ENCODE measurements at places on chromosomes 16 and 17.
A peak's percentile ranks its signal among the peaks of the same experiment; 100 is the strongest.

- no peak for DNase-seq
Measured at GRCh38 chr16:4944333-4945281, 7.7 kb upstream of the PPL start.

DNA sequence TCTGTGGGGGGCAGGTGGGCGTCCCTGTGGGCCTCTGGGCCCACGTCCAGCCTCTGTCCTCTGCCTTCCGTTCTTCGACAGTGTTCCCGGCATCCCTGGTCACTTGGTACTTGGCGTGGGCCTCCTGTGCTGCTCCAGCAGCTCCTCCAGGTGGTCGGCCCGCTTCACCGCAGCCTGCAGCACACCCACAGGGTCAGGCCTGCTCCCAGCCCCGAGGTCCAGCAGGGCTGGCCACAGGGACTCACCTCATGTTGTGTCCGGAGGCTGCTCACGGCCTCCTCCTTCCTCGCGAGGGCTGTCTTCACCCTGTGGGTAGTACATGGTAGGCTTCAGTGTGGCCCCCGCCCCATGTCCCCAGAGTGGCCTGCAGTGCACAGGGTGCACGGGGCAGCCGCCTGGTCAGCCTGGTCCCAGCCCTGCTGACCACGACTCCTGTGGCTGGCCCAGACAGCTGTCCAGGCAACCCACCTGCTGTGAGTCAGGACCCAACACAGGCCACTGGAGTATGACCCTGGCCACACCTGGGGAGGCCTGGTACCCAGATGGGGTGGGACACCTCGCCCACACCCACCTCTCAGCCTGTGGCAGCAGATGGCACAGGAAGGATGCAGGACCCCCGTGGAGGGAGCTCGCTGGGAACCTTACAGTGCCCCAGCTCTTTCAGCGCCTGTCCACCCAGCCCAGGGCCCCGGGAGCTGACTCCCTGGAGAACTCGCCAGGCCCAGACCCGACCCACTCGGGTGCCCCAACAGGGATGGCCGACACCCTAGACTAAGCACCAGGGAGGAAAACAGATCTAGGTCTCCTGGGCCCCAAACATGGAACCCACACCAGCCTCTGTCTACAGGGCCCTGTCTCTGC lies 23.9 kb upstream of the AATK start:
- no peak for DNase-seq

- DNase-seq, result no peak
Measured at GRCh38 chr16:8958344-8959167, 5.2 kb downstream of the USP7 start.

DNA sequence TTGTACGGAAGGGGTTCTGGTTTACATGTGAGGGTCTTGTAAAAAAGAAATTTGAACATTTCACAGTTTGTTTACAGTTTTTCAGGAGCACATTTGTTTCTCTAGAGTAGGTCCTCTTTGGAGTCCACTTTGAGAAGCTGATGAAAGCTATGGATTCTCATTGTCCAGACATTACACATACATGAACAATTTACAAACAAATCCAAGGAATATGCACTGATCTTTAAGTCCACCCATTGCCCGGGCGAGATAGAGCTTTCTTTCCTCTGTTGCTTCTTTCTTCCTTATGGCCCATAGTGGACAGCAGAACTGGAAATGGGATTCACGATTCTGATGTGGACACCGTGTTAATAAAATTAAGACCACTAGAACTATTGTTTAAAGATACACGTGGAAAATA lies 1.9 kb downstream of the DCAF7 start:
- no peak for DNase-seq

GRCh38 chr17:81867170-81867990 lies 3.8 kb downstream of the ARHGDIA start:
- DNase-seq, result peak; percentile 10

DNA sequence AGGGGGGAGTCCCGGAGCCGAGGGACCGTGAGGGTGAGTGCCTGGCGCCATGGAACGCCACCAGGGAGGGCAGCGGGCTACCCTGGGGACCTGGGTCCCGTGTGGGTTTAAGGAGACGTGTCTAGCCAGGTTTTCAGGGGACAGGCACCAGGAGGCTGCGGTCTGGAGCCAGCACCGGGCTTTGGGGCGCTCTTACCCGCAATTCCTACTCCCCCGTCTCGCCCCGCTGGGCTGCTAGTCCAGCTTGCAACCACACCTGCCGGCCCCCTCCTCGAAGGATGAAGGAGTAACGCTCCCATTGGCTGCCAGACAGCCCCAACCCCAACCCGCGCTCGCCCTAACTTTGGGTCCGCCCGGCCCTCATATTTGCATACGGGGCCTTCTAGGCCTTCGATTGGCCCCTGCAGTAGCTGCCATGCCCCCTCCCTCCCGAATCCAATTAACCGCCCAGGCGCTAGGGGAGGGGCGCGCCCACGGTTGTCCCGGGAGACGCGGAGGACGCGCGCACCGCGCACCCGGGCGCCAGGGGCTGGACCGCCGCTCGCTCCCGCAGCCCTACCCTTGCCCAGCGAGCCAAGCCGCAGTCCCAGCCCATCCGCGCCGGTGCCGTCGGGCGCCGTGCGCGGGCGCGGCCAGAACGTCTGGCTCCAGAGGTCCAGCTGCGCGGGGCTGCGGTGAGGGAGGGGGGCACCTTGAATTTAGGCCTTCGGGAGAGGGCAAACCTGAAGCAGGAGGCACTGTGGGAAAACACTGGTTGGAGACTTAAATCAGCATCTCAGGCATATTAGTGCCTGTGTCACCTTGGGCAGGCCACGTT lies at the start of gene TTLL6:
TTLL6 (minus strand) TSS at position 456 of the 817 bp plus-strand sequence; CDS start at position 299, 157 bp downstream.
- DNase-seq, result peak; percentile 79

GRCh38 chr16:85317704-85318103 lies 205.4 kb upstream of the CIBAR2 start:
- DNase-seq, result no peak

GRCh38 chr17:537133-537532 lies 177.5 kb downstream of the VPS53 start:
- no peak for DNase-seq

GRCh38 chr17:43171586-43172487 lies 823 bp downstream of the NBR1 start:
- no peak for DNase-seq

DNA sequence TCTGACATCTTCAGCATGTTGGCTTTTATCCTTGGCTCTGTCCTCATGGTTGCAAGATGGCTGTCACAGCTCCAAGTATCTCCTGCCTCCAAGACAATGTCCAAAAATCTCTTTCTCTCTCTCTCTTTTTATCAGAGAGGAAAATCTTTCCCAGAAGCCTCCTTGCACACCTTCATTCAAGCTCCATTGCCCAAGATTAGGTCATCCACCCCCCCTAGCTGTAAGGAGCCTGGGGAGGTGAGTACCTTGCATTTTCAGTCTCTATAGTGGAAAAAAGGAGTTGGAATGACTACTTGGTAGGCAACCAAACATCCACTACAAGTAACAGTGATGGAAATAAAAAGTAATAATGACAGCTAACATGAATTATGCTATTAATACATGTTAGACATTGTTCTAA lies 22.0 kb upstream of the NSMCE1 start:
- DNase-seq, result no peak

DNA sequence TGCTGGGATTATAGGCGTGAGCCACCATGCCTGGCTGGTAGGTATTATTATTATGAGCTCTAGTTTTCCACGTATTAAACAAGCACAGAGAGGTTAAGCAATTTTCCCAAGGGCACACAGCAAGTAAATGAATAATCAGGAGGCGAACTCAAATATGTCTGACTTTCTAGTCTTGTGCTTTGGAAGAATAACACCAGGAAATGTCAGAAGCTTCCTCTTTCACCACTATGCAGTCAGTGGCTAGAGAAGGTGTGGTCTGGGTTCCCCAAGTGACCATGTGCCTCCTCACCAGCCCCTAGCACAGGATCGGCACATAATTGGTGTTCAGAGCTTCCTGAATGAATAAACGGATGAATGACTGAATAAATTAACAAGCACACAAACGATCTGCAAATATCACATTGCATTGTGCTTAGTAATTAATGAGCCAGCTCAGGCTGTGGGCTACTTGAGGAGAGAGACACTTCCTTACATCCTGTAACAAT lies 21.6 kb upstream of the SCNN1B start:
- DNase-seq, result no peak

DNA sequence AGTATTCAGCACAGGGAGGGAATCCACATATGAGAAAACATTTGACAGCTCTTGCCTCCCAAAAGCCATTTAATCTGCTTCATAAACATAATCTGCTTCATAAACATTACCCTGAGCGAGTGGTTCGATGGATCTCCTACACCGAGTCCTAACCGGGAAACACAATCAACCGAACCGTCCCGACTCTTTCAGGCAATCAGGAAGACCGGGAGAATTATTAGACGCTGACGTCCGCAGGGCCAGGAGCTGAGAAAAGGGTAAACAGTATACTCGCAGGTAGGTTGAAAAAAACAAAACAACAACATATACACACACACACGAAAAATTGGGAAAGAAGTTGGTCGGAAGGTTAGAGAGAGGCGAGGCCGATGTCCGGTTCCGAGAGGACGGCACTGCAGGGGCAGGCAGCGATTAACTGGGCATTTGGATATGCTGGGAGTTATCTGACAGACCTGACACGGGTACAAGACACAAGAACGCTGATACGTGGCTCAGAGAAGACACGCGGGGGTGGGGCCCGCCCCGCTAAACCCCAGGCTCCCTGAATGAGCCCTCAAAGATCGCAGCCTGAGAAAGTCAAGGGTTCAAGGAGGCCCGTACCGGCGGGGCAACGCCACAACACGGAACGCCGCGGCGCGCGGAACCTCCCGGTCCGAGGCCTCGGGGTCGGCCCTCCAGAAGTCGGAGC lies 585 bp downstream of the AP1G1 start:
- no peak for DNase-seq

GRCh38 chr16:2048116-2048543 lies 345 bp downstream of the TSC2 start:
- DNase-seq, result no peak

- no peak for DNase-seq
Measured at GRCh38 chr17:59355030-59355701, 23.7 kb downstream of the YPEL2 start.

GRCh38 chr16:28897826-28898225 lies 19.5 kb downstream of the ATP2A1 start:
- DNase-seq, result no peak

DNA sequence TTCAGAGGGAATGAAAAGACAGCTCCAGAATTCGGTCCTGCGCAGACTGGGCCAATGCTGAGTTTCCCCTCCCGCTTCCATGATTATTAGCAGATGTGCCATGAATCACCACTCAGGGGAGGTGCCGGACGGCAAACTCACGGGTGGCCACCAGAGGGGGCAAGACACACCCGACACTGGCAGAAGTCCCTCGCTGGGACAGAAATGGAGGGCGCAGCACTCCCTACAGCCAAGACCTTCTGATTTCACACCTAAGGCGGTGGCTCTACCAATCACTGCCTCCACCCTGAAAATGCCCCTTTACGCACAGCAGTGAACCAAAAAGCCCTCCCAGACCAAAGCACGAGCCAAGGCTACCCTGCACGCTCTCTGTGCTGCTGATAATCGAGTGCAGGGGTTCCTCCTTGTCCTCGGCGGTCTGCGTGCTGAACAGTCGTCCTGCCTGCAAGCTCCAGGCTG lies 26.8 kb downstream of the TRAP1 start:
- DNase-seq, result peak; percentile 84

DNA sequence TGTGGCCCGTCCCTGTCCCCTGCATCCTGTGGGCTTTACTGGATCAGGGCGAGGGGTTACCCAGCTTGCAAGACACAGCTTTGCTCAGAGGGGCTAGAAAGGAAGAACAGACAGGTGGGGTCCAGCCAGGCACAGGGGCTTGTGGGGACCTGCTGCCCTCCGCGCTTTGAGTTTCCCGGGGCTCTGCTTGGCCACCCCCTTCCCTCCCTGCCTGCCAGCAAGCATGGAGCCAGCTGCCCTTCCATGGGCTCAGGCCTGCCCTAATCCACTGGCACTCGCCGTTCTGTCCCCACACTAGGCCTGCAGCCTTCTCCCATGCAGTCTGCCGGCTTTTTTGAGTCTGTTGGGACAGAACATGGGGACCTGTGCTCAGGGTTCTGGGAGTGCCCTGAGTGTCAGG lies 3.4 kb downstream of the SNN start:
- no peak for DNase-seq

- DNase-seq, result peak; percentile 48
Measured at GRCh38 chr17:35731239-35731916, at the start of gene RASL10B. Gene RASL10B (plus strand): TSS chr17:35731639. CDS start chr17:35735185, 3,546 bp downstream.

DNA sequence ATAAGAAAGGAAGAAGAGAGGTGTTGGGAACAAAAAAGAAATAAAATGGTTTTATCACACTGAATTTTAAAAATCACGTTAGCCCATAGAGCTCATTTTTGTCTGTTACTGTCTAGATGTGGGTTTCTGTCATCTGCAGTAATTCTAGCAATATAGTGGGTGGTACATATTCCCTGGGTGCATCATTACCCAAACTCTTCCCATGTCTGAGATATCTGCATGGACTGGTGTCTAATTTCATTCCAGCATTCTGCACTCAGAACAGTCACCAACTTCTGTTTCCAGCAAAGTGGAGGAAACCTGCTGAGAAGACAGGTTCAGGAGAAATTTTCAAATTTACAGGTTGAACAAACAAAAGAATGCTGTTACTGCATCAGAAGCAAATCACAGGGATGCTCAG lies 263.8 kb downstream of the CDH11 start:
- DNase-seq, result no peak

- no peak for DNase-seq
Measured at GRCh38 chr17:50681263-50682200, 26.2 kb downstream of the ANKRD40 start.

DNA sequence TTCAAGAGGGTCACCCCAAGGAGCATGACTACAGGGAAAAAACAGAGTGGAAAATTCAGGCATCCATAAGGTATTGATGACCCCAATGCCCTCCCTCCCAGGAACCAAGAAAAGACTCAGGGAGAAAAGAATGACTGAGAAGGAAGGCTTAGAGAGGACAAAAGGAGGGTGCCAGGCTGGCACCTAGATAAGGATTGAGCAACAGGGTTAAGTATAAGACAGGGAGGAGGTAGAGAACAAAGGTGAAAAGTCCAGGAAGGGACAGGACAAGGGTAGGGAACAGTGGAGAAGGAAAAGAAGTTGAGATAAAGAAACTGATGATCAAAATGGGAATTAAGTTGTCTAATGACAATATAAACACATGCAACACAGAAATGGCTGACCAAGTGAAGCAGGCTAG lies 2.5 kb downstream of the SLC35B1 start:
- no peak for DNase-seq

GRCh38 chr17:50114849-50115357 lies 15.1 kb downstream of the SAMD14 start:
- peak; percentile 24 for DNase-seq

- DNase-seq, result no peak
Measured at GRCh38 chr16:57517397-57518367, 18.7 kb downstream of the CCDC102A start.

GRCh38 chr17:67784364-67785121 lies 40.8 kb upstream of the BPTF start:
- no peak for DNase-seq
